Stimulated activated CD4-positive, alpha-beta T cell treated with anti-CD3 and anti-CD28 coated beads, Interleukin-15, amount 100 ng/mL, for 1 hour (primary cell): ENCODE measurements at places on chromosomes 6 and 20.

DNA sequence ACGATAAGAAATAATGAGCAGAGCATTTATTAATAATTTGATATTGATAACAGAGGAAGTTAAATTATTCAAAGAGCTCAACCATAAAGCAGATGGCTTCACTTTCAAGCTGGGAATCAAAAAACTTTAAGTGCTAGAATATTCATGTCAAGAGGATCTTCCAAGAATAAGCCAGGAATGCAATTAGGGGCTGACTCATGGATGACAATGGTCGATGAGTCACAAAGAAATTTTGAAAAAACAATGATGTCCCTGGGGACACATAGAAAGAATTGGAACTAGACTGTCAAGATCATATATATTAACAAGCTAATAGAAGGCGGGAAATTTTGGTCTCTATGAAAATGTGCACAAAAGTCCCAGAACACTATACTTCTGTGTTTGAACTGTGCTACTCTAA lies 304.1 kb downstream of the LAMA2 start:
- no peak for DNase-seq

GRCh38 chr20:37343212-37343993 lies 2.5 kb upstream of the SRC start:
- DNase-seq: no peak

GRCh38 chr6:57063847-57064246 lies 17.4 kb downstream of the KIAA1586 start:
- DNase-seq: no peak

DNA sequence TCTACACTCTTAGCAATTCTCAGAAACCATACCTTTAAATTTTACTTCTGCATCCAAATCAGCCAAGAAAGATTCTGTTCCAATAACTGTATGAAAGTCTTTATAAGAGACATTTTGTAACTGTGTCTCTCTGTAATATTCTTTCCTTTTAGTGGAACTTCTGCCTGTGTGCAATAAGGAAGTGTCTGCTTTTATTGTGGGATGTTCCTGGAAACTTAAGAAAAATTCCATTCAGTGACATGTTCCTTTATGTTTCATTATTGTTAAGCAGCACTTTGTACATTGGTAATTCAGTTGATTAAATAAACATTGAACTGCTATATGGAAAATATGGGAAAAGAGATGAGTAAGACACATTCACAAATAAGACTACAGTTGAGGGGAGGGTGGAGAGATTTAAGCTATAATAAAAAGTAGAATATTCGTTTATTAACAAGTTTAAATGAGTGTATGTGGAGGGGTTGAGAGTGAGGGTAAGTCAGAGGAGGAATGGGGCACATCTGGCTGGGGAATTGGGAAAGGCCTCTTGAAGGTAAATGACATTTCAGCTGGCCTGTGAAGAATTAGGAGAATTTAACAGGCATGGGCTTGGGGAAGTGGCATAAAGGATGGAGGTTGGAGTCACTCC lies 11.9 kb downstream of the NUS1 start:
- no peak for DNase-seq

- DNase-seq: no peak
These were observed 75.8 kb downstream of the KCNB1 start for GRCh38 chr20:49406666-49407065.

- DNase-seq: no peak
These were observed 21.9 kb downstream of the CDH22 start for GRCh38 chr20:46286382-46286781.

- no peak for DNase-seq
These were observed 82.7 kb downstream of the SH3BGRL2 start for GRCh38 chr6:79713701-79714322.

- DNase-seq: no peak
These were observed 70.3 kb downstream of the SMAP1 start for GRCh38 chr6:70738028-70738427.

- DNase-seq: no peak
These were observed 320.7 kb downstream of the RNF144B start for GRCh38 chr6:18707714-18708439.

DNA sequence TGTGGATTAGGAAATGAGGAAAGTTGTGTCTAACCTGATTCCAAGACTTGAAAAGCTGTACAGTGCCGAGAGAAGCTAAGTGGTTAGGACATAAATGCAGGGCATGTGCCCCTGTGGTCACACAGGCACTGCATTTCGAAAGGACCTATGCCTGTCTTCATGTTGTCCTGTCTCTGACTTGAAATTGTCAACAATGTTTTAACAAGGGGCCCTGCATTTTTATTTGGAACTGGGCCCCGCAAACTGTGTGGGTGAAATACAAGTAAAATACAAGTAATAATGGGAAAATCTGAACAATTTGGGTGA lies 38.8 kb downstream of the MRS2 start:
- no peak for DNase-seq

GRCh38 chr6:115362234-115362633 lies 698.5 kb downstream of the FRK start:
- DNase-seq: no peak

- no peak for DNase-seq
These were observed 33.0 kb downstream of the HNF4A start for GRCh38 chr20:44388466-44389023.

DNA sequence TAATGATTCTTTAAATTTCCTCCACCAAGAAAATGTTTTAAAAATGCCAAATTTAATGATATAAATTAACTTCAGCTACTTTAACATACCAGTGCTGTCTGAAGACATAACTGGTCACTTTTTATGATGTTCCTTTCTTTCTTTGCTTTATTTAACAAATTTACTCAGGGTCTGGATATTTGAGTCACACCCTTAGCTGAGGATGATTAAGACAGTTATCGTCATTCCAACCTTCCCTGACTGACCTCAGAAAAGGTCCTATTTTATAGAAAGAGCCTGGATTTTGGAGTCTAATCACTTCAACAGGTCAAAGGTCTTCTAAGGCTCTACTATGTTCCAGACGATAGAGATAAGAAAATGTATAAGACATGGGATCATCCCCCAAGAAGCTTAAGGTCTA lies 47.4 kb upstream of the CEP162 start:
- DNase-seq: no peak

DNA sequence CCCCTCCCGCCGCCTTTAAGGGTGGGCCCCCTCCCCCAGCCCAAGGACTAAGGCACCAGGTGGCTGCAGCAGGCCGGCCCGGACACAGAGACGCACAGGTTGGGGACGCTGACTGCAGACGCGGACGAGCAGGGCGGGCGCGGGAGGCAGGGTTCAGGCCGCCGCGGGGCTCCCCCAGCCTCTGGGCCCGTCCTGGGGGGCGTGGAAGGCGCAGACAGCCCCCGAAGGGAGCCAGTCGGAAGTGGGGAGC lies 9.3 kb downstream of the DUSP15 start:
- DNase-seq: no peak

DNA sequence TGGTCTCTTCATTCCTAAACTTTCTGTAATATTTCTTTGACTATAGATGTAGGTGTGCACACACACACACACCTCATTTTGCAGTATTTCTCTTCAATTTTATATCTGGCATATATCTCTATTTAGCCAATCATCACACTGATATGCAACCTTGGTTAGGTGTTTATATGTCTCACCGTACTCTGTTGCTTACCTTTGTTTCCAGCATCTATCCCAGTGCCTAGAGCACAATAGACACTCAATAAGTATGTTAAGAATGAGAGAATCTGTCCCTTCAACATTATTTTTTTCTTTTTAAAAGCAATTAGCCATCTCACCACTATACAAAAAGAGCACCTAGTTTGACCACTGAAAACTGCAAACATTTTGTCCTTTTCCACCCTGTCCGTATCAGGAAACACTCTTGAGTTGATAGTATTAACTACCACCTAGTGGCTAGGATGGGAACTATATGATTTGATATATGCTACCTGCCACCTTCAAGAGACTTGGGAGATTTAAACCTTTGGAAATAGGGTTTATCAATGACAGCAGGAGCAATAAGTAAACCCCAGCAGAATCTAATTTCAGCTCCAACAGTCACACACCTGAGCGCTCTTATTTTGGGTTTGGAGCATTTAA lies 48.7 kb upstream of the RSPO3 start:
- no peak for DNase-seq

- DNase-seq: no peak
These were observed 473.6 kb upstream of the AGPAT4 start for GRCh38 chr6:161747506-161747905.

DNA sequence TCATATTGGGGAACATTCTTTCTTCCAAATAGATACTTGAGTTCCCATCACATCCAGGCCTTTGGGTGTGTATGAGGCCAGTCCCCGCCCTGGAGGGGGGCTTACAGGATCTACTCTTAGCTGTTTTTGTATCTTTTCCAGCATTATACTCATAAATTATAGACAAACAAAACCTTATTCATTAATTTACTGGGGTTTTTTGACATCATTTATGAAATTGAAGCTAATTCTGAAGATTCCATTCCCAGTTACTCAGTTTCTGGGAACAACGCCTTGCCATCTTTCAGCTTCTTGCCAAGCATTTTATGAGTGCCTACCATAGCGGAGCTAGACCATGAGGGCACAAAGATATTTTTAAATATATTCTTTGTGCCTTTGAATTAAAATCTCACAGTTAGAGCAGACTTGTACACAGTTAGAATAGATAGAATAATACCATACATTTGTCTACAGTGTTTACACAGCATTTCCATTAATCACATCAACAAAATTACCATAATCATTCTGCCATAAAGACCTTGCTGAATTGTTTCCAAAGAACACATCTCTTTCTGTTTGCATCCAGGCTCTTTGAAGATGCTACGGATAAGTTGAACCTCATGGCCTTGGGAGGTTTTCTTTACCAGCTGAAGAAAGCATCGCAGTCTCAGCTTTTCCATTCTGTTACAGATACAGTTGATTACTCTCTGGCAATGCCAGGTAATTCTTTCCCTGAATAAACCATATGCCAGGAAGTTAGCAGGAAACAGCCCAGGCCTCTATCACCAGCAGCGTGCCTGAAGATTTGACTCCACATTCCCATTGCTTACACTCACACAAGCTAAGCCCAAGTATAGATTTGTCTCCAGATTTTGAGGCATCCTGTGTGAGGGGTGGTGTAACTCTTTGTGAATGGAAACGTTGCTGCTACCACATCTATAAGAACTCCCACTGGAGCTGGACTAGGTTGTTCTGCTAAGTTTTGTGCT lies 75.4 kb upstream of the PBOV1 start:
- DNase-seq: no peak

DNA sequence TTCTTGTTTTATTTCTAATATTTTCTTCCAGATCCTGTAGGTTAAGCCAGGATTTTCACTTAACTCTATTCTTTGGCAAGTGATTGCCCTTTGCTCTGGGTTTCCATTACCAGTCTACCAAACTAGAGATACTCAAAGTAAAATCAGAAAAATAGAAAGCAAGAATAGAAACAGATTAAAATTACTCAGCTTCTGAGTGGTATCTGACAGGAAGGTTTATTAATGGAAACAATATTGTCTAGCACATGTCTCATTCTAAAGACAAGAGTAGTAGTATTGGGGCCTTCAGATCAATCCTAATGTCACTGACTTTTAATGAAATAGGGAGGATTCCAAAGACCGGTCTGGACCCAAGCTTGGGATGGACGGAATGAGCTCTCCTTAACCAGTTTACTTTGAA lies 72.3 kb downstream of the SIM1 start:
- DNase-seq: no peak

GRCh38 chr6:126359936-126360537 lies 20.1 kb downstream of the CENPW start:
- DNase-seq: no peak

DNA sequence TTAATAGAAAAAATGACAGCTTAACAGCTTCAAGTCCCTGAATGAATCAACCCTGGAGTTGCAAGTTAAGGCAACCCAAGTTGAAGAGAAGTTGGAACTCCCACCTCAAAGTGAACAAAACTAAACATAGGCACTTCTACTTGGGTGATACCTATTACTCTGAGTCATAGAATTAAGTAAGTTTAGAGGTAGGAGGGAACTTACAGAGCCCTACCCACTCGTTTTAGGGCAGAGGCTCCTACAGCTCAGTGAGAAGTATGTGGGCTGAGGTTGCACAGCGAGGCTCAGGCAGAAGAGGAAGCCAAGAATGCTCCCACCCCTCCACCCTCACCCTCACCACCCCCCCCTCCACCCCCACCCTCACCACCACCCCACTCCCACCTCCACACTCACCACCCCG lies 42.2 kb downstream of the NFATC2 start:
- DNase-seq: no peak

DNA sequence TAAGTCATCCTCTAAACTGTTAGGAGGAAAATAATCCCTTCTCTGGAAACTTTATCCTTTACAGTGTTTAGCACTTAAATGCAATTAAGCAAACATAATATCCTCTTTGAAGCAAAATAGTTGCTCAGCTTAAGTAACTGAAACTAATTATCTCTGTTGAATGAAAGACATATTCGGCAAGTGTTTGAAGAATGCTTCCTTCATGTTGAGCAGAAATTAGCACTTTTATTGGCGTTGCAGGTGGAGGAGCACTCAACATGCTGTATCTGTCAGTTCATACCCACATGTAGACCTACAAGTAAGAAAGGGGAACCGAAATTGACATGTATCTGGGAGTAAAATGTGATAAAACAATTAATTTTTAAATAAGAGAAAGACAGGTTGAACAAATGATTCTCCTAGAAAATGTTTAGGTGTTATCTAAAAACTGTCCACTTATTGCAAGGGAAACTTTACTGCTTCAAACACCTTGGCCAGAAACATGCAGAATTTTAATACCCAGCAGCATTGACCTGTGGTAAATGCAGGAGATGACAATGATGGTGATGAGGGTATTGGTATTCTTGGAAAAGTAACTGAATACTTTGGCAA lies 987.0 kb upstream of the MAP3K7 start:
- no peak for DNase-seq

DNA sequence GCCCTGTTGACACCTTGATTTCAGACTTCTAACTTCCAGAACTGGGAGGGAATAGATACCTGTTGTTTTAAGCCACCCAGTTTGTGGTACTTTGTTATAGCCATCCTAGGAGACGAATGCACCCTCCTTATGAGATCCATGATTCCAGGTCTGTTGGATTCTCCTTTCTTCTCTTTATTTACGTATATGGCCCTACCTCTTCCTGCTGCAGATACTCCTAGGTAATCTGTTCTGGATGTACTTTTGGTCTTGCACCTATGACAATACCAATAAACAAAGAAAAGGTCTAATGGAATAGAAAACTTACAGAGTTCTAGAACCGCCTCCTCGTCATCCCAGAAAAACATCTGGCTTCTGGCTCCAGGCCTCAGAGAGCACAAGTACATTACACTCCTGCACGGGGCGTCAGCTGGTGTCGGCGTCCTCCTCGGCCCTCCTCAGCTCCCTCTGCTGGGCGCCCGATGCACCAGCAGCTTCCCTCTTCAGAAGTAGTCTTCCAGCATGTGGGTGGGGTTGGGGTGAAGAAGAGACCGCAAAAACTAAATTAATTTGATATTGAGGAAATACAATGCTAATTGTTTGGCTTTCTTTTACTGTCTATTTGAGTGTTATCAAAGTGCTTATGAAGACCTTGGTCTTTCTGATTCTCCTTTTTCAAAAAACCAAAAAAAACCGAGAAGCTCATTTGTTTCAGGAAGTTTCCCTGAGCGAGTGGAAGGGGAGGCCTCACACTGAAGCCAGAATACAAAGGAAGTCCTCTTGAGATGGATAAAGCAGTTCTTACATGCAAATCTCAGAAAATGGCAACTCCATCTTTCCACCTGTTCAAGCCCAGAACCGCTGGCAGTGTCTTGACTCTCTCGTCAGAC lies 9.7 kb upstream of the ATXN1 start:
- peak; percentile 49 for DNase-seq
